ENCODE measurements at places on chromosomes 12 and 14.

- no peak for DNase-seq
Measured at GRCh38 chr14:53951627-53952303, 4.9 kb downstream of the BMP4 start.

- no peak for DNase-seq
Measured at GRCh38 chr14:24895622-24896021, 154.3 kb downstream of the STXBP6 start.

GRCh38 chr12:101634724-101635123 lies 40.0 kb downstream of the MYBPC1 start:
- DNase-seq = no peak

DNA sequence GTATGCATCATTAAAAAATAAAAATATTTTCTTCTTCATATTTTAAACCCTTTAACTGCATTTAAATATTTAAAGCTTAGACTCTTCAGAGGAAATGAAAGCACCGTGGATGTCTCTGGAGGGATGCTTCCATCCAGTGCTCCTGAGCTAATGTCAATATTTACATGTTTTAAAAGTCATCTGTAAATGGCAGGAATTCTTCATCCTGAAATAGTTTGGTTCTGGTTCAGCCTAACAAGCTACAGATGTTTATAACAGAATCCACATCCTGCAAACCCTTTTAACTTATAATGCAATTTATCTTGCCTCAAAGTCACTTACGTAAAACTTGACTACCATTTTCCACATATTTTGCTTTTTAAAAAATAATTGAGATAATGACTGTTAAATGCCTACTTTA lies 1207.3 kb downstream of the SLC16A7 start:
- no peak for DNase-seq

- no peak for DNase-seq
Measured at GRCh38 chr12:101108130-101108529, 101.9 kb downstream of the SLC5A8 start.

All from epithelial cell of prostate (primary cell).